ENCODE measurements at places on chromosomes 2 and 18. TPM values are rescaled to one million over a fixed set of nuclear protein-coding genes. Genes with fewer than 3 reads are reported as not detected.

SRD5A2 gene
- total RNA-seq, result not detected

RAD51AP2 gene
- not detected for total RNA-seq

GNLY gene
- not detected for total RNA-seq

SERPINB13 gene
- not detected for total RNA-seq

SATB2 gene
- 2.0 TPM for total RNA-seq

GCG gene
- total RNA-seq, result not detected

IMPACT gene
- 26.7 TPM for total RNA-seq

RASGRP3 gene
- 15.7 TPM for total RNA-seq

ZC3H15 gene
- 103 TPM for total RNA-seq

IL36G gene
- total RNA-seq, result not detected

IL36A gene
- not detected for total RNA-seq

REEP1 gene
- total RNA-seq, result 0.26 TPM

HTR2B gene
- total RNA-seq, result 6.1 TPM

SPEG gene
- total RNA-seq, result 1.8 TPM

FAHD2B gene
- total RNA-seq, result 3.6 TPM

TFPI gene
- 243 TPM for total RNA-seq

L3MBTL4 gene
- 0.04 TPM for total RNA-seq

TMEM198 gene
- not detected for total RNA-seq

ANKAR gene
- 3.6 TPM for total RNA-seq

CCBE1 gene
- 2.4 TPM for total RNA-seq

SERPINB10 gene
- not detected for total RNA-seq

CASP8 gene
- 14.0 TPM for total RNA-seq

AGAP1 gene
- total RNA-seq, result 6.5 TPM
